Activated CD4-positive, alpha-beta T cell treated with anti-CD3 and anti-CD28 coated beads for 24 hours (primary cell): ENCODE measurements at places on chromosomes 3 and 15.

- no peak for DNase-seq
Observed at GRCh38 chr15:70493787-70494516, 269.4 kb downstream of the UACA start.

DNA sequence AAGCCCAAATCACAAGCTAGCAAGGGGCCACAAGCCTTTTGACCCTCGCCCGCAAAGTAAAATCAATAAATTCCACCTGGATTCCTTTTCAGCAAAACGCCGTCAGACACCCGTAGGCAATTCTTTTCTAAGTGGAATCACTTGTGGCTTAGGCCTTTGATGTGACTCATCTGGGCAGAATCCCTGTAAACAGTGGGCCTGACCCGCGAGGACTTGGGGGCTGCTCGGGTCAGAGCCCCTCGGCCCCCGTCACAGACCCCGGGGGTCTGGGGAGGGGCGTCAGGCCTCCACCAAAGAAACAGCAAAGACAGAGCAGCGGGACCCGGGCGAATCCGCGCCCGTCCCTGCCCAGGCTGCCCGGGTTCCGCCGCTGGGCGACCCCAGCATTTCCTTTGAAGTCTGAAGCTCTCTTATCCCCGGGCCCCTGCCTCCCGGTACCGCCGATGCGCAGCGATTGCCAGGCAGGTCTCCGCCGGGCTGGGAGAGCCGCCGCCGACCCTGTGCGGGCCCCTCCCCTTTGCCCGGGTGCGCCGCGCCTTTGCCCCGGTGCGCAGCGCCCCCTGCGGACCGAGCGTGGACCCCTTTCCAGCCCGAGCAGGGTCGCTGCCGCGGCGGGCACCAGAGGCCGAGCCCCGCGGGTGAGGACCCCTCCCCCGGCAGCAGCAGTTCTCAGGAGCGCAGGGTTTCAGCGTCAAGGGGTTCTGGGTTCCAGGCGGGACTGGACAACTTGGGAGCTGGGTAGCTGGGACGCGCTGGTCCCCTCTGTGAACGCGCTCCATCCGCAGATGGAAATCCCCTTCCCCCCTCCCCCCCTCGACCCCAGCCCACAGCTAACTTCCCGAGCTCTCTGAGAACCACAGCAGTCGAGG, 178.3 kb downstream of the UACA start:
- peak; percentile 21 for DNase-seq

- no peak for DNase-seq
Observed at GRCh38 chr3:34011171-34012101, 213.0 kb downstream of the PDCD6IP start.

DNA sequence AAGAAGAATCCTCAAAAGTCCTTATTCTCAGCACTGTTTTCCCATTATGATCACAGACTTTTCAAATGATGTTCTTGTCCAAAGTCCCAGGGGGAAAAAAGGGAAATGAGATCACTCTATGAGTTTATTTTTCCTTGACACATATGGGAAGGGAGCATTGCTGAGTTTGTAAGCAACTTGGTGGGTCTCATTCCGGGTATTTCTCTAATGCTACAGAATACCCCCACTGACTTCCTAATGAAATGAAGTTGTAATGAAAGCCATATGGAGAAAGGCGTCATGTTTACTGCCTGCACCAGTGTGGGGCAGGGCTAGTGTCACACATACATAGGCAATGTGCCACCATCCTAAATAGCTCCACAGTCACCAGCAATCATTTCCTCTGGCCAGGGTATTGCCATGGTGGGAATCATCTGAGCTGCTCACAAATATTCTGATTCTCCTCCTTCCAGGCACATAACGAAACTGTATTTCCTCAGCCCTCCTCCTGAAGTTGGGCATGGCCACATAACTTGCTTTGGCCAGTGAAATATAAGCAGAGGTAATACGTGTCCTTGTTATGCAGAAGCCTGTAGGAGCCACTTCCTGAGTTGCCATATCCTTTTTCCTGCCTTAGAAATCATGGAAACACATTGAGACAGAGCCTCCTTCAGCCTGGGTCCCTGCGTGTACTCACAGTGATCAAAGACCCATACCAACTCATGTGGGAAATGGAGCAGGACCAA, 41.0 kb upstream of the C15orf61 start:
- no peak for DNase-seq

DNA sequence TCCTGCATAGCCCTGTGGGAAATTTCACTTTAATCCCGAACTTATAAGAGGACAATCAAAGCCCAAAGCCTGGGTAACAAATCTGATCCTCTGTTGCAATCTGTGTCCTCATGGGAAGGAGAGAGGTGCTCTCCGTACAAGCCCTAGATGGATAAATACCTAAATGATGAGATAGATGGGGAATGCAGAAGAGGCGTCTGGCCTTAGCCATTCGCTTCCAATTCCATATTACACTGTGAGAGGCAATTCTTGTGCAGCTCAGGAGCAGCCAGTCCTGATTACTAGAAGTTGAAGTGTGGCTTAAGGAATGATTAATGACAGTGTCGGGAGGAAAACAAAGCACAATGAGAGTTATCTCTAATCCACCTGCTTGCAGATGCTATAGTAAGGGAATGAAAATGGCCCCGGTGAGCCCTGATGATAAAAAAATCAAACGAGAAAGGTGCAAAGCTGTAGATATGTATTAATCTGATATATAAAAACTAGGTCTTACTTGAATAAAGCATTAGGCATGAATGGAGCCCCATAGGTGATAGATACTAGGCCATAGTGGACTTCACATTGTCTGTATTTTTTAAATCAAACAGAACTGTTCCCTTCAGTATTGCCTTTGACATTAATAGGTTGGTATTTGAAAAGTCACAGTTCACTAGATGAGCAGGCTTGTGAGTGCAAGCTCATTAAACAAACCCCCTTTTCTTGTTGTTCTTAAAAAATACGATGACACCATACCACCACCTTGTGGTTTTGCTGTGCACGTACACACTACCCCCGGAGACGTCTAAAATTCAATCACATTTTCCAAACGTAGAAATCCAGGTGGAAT, 54.2 kb upstream of the TMCO5A start:
- DNase-seq, result no peak

DNA sequence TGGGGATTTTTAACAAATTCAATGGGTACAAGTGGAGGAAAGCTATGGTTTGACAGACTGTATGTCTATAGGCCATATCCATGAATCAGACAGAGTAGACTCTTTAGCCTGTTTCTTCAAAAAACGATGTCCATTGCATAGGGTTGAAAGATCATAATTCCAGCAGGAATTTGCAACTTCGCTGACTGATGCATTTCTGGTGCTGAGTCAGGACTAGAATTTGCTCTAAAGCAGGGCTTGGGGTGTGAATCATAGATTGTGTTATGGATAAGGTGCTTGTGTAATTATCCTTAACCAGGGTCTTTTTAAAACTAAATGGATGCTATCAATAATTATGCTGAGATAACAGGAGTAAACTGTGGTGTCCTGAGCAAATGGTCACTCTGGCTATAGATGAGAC, 200.4 kb upstream of the TBC1D5 start:
- no peak for DNase-seq

DNA sequence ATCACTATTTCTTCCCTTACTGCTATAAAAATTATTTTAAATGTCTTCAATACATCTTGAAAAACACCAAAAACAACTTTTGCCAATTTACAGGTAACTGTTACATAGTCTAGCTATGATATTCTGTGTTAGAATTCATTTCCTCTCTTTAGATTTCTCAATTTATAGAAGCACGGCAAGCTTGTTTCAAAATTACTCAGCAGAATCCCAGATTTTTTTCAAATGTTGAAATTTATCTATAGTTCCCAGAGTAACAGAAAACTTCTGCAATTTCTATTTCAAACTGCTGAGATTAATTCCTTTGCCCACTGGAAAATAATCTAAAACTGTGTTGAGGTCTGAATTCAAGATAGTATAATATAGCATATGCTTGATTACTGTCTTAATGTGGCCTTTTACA, 41.2 kb downstream of the CCPG1 start:
- DNase-seq, result no peak

GRCh38 chr3:140950144-140950543, 8.5 kb downstream of the SLC25A36 start:
- no peak for DNase-seq
